CD4-positive, alpha-beta T cell treated with Interleukin-12 subunit alpha and Interleukin-12 subunit beta, for 1 hour (primary cell): ENCODE measurements at places on chromosomes 1 and 21.

DNA sequence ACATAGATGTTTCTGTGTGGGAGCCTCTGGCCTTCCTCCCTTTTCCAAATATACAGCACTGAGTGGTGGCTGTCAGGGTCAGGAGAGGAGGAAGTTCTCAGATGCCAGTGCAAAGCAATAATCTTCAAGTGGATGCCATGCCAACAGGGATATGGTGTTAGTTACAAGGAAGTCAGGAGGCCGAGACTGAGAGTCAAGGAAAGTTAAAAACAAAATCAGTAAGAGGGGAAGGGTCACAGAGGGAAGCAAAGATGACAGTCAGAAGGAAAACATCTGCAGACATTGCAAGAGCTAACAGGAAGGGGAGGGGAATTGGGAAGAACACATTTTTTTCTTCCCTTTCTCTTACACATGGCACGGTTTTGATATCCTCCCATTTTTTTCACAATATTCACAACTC is 691.4 kb downstream of the ADGRL2 start:
- no peak for DNase-seq

- no peak for DNase-seq
Measured at GRCh38 chr1:89989799-89990198, 5.1 kb upstream of the ZNF326 start.

- DNase-seq = no peak
Measured at GRCh38 chr1:11535761-11536572, 57.0 kb downstream of the DISP3 start.

DNA sequence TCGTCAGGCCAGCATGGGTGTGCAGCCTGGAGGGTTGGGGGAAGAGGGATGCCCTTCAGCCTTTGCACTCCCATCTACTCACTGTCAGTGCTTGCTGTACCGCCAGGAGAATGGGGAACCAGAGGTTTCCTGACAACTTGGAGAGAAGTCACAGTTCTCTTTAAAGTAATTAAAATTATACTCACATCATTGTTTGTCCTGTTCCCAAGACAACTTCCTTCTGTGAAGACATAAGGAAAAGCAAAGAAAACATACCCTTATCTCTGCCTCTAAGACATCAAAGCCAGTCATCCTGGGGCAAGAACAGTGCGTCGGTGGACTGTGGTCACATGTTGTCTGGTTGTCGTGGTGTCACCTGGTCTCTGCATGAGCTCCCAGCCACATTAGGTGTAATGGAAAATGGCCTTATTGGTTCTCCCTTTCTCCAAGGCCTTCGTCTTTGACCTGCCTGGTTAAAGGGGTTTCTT is 17.6 kb downstream of the TRAF5 start:
- DNase-seq = no peak

DNA sequence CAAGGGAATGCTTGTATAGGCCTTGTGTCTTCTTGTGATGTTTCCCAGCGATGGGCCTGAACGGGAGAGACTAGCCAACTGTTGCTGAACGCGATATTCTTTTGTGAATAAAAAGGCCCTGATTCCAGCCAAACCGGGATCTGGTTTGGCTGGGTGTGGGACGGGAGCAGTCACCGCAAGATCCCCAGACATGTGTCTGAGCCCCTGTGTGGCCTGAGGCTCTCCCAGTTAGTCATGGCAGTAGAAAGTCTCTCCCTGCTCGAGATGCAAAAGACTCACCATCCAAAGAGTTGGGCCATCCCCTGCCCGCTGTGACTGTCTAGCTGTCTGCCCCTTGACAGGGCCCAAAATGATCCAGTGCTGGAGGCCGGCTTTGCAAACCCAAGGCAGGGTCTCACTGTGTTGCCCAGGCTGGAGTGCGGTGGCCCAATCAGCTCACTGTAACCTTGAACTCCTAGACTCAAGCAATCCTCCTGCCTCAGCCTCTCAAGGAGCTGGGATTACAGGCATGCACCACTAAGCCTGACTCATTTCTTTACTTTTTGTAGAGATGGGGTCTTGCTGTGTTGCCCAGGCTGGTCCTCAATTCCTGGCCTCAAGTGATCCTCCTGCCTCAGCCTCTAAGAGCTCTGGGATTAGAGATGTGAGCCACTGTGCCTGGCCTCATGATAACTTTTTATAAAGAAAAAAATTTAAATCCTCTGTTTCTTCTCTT is 56.4 kb downstream of the KIF26B start:
- no peak for DNase-seq

- DNase-seq = no peak
Measured at GRCh38 chr1:20480951-20481617, 4.9 kb downstream of the CAMK2N1 start.

GRCh38 chr1:234963904-234964702 is 164.5 kb downstream of the TOMM20 start:
- no peak for DNase-seq

- DNase-seq = no peak
Measured at GRCh38 chr1:206872139-206872538, 6.7 kb downstream of the IL20 start.

GRCh38 chr1:30316056-30316455 is 407.3 kb downstream of the MATN1 start:
- no peak for DNase-seq

DNA sequence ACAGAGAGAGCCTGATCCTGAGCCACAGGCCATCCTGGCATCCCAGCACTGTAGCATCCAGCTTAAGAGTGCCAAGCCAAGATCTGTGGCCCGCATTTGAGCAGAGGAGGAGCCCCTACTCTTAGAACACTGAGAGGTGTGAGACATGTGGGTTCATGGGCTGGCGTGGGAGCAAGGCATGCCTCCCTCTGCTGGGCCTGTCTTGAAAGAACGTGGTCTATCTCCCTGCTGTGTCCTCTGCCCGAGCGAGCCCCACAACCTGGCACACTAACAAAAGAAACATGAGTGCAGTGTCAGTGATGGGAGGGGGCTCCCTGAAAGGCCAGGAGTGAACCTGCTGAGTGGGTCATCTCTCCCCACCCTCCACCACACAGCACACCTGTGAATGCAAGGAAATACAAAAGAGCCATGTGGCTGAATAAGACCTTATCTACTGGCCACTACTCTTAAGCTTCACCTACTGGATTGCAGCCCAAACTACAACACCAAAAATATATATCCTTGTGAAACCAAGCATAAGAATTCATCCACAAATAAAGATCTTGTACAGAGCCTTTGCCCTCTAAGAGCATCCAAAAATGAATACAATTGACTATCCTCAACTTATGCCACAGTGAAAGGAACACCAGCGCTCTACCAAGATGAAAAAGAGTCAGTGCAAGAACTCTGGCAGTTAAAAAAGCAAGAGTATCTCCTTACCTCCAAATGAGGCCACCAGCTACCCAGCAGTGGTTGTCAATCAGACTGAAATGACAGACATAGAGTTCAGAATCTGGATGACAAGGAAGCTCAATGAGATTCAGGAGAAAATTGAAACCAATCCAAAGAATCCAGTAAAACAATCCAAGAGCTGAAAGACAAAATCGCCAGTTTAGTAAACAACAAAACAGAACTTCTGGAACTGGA is 259.4 kb upstream of the DAB1 start:
- DNase-seq = no peak

GRCh38 chr1:235635938-235636662 is 13.5 kb downstream of the GNG4 start:
- DNase-seq = no peak

GRCh38 chr21:40846587-40847411 is at the start of gene DSCAM:
DSCAM (minus strand) TSS chr21:40847158; CDS start chr21:40846661, 497 bp downstream.
- no peak for DNase-seq

- no peak for DNase-seq
Measured at GRCh38 chr1:218499011-218499691, 154.0 kb downstream of the TGFB2 start.

DNA sequence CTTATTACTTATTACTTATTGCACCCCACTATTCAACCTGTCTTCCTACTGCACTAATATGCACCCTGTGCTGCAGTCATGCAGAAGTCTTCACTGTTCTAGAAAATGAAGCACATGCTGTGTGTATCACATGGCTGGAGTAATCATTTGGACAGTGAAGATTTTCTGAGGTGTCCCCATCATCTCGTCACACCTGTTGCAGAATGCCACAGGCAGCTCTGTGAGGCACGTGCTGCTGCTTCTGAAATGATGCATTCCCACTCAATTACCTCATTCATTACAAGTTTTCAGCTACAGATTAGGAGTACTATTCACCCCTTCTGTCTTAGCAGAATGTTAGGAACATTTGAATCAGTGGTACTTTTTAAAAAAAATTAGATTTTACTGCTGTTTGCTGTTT is 325.7 kb upstream of the ST6GALNAC5 start:
- no peak for DNase-seq
